ENCODE measurements at places on chromosomes 7 and 10.

DNA sequence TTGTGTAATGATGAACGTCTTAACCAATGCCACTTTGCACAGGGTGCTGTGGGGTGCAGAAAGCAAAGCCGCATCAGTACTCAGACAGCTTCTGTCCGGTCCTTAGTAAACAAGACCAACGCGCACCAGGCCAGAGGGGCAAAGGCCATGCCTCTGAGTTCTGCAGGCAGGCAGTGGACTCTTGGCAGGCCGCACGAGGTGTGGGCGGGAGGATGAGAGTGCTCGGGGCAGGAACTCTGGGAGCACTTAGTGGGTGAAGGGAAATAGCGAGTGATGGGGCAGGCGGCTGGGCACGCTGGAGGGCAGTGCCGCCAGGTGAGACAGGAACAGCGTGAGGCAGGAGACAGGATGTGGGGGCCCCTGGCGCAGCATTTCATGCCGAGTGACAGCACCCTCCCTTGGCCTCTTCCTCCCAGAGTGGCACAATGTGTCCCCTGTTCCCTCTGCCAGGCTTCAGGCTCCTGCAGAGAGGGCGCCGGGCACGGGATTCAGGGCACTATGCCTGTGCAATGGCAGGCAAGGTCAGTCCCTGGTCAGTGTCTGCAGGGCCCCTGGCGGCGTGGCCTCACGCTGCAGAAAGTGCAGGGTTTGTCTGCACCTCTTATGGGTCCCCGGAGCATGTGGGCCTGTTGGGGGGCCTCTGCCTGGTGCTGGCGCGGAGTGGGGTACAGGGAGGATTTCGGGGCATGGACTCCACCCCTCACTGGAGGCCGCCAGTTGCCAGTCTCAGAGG is 60.4 kb downstream of the VIPR2 start:
- no peak for DNase-seq

GRCh38 chr7:22120391-22121053 is 174.8 kb upstream of the CDCA7L start:
- no peak for DNase-seq

DNA sequence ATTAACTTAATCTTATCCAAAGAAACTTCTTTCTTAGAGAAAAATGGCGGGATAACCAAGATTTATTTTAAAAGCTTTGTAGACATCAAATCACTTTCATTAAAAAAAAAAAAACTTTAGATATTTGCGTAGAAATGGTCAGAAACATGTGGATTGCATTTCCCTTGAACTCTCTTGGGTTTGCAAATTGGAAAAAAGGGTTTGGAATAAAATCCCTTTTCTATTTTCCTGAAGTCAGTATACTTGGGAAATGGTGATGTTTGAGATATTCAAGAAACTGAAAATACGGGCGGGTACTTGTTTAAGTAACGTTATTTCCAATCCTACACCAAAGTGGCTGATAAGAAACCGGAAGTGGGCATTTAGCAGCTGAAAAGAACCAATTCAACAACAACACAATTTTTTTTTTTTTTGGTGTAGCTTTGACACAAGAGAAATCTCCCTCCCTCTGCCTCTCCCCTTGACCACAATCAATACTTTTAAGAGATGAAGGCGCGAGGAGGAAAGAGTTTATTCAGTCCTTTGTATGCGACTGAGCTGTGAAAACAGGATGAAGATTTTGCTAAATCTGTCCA is 13.7 kb upstream of the GFRA1 start:
- no peak for DNase-seq

DNA sequence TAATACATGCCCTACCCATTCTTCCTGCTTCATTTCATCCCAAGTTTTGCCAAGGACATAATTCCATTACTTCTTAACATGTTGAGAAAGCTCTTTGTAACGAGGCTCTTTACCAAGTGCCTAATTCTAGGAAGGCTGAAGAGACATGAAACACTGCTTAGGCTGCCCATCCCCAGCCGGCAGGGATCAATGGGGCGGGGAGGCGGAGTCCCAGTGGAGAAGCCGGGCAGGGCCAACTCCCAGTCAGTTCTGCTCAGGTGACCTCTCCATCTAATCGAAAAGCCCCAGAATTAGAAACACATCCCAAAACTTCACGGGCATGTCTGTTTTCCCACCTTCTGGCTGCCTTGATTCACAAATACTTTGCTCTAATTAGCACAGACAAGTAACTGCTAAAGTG is 89.5 kb upstream of the LYZL1 start:
- no peak for DNase-seq

- DNase-seq, result no peak
Observed at GRCh38 chr7:40884241-40884640, 749.4 kb downstream of the SUGCT start.

Data from AG10803 (cell line).